Stimulated activated CD4-positive, alpha-beta T cell treated with anti-CD3 and anti-CD28 coated beads, Interleukin-1b, Interleukin-23, amount 100 ng/mL, for 4 hours (primary cell): ENCODE measurements at places on chromosomes 12 and 14.
A peak's percentile ranks its signal among the peaks of the same experiment; 100 is the strongest.

- no peak for DNase-seq
Observed at GRCh38 chr14:67999705-68000384, 180.3 kb downstream of the RAD51B start.

GRCh38 chr12:54360717-54361456 is 3.4 kb downstream of the GPR84 start:
- DNase-seq = peak; percentile 37

DNA sequence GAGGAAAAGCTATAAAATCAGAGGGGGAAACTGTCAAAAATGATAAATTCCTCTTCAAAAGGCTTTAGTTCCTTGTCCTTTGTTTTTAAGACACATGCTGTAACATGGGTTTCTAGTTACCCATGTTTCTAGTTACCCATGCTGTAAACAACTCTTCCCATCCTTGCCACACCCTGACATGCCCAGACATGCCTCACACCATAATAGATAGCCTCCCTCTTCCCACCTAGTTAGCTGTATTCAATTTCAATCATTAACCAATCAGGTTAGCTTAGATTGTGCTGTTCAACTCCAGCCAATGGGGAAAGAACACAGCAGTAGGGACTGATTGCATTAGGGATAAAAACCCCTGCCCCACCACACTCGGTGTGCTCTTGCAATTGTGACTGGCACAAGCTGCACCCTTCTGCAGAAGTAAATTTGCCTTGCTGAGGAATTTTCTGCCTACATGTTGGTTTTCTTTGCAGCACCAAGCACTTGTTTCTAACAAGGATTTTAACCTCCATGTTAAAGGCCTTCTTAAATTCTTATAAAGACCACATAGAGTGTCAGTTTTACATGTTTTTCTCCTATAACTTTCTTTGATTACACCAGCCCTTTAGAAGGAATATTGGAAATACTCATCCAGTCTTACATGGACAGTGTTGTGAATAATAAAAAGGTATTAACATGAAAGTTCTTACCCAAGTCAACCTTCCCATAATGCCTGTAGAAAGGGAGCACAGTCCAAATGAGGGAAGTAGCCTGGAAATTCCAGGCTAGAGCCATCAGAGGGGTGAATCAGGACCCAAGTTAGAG is 32.5 kb upstream of the LALBA start:
- no peak for DNase-seq

GRCh38 chr12:74365178-74365964 is 172.3 kb upstream of the ATXN7L3B start:
- no peak for DNase-seq

- no peak for DNase-seq
Observed at GRCh38 chr12:49206389-49206788, 17.5 kb upstream of the TUBA1A start.

DNA sequence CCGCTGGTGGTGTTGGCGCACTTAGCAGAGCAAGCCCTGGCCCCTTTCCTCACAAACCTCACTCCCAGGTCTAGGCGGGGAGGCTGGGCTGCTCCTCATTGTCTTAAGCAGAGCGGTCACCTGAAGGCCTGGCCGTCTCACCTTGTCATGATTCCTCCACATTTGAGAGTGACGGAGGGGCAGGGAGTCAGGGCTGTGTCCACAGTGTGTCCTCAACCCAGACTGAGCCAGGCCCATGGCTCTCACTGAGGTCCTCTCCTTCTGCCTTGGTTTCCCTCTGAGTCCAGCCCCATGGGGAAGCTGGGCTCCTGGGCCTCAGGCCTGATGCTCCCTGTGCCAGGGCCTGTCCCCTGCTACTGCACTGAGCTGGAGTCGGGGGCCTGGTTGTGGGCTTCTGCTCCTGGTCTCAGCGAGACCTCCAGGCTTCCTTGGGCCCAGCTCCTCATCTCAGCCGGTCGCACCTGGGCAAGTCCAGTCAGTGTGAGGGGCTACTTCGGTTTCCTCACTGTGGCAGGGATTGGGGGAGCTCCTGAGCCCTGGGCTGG is 44.9 kb downstream of the KRT80 start:
- no peak for DNase-seq

DNA sequence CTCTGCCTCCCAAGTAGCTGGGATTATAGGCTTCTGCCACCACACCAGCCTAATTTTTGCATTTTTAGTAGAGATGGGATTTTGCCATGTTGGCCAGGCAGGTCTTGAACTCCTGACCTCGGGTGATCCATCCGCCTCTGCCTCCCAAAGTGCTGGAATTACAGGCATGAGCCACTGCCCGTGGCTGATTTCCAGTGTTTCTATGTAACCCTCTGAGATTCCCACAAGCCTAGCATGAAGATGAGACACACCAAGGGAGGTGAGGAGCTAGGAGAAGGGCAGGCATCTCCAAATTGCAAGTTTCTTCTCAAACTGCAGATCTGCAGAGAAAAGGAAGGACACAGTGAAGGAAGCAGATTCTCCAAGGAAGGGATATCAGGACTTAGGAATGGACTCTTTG is 125.0 kb downstream of the CACNA1C start:
- DNase-seq = no peak

DNA sequence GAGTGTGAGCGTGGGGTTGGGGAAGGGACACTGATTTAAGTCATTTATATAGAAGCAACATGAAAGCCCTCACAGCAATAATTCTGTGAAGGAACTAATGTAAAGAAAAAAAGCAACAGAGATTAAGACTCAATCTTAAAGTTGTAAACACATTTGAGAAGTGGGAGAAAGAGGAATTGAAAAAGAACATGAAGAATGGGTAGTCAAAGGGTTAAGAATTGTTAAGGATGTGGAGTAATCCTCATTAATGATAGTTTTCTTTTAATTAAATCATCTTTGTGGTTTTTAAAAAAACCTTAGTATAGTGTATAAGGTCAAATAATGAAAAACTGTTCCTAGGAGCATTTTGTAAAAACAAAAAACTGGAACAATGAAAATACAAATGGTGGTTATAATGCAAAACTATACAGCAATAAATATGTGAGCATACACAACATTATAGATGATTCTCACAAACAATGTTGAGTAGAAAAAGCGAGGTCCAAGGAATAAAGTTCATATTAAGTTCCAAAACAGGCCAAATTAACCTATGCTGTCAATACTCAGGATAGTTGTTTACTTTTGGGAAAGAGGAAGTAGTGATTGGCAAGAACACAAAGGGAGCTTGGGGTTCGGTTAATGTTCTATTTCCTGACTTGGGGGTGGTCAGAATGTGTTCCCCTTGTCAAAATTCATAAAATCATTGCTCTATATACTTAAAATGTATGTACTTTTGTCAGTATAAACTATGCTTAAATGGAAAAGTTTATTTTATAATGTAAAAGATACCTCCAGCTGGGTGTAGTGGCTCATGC is 120.4 kb upstream of the ATF7IP start:
- DNase-seq = no peak

DNA sequence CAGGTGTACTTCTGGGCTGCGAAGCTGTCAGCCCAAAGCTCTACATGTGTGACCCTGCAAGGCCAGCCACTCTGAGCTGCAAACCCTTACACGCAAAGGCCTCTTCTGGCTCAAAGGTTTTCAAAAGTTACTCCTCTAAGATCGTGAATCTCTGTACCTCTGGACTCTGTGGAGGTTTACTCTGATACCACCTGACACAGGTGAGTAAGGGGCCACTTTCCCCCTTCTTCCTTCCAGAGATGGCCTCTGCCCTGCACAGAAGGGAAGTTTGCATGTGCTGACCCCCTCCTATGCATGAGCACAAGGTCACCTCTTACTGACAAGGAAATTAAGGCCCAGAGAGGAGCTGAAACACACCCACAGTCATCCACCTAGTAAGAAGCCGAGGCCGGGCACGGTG is 14.5 kb downstream of the ITPK1 start:
- DNase-seq = no peak

GRCh38 chr14:55948399-55948798 is 169.8 kb upstream of the PELI2 start:
- DNase-seq = no peak

DNA sequence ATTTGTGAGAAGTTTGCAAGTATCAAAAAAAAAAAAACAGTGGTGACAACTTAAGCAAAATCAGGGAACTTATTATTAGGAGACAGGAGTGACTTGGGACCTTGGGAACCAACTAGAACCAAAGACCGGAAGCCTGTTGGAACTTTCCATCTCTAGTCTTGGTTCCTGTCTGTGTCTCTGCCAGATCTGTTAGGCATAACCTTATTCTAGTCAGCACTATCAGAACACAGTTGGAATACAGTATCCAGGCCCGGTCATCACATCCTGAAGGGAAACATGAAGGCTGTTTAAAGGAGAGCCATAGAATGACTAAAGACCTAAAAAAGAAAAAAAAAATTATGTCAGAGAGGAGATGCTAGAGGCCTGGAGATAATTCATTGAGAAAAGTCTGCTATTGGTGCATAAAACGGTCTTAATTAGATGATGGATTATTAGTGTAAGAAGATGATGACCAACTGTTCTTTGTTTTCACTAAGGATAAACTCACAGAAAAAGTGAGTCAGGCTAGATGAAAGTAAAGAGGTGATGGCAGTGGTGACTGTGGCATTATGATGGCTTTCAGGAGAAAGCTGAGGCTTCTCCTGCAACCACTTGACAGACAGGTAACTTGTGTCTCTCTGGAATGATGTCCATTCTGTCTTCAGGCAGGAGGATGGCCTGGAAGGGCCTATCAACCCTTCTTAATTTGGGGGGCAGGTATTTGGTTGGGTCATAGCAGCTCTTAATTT is 28.2 kb downstream of the DACT1 start:
- DNase-seq = no peak

- DNase-seq = no peak
Observed at GRCh38 chr12:52648012-52648550, 3.9 kb downstream of the KRT2 start.

DNA sequence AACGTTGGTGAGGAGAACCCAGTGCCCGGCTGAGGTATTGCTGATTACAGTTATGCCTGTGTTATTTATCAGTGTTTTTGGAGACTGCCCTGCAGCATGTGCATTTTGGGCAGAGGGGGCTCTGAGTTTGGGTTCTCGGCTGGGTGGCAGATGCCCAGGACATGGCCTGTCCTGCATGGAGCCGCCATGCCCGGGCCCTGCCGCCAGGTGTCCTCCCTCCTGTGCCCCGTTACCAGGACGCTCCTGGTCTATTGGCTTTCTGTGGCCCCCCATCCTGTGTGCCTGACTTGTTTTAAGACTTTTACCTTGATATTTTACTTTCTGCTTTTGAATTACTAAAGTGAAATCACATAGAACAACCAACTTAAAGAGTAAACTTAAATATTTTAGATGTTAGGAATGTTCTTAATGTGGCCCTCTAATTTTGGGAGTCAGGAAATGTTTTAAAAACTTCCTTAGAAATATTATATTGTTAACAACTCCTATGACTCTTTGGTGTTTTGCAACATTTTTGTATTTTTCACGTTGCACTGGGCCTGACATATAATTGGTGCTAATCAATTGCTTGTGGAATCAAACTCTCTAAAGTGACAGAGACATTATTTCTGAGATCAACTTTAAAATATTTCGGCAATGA is 51.8 kb downstream of the PRIMA1 start:
- DNase-seq = no peak

- DNase-seq = no peak
Observed at GRCh38 chr14:94360945-94361565, 27.3 kb downstream of the SERPINA1 start.

- no peak for DNase-seq
Observed at GRCh38 chr12:4383304-4383865, 3.9 kb upstream of the FGF23 start.

DNA sequence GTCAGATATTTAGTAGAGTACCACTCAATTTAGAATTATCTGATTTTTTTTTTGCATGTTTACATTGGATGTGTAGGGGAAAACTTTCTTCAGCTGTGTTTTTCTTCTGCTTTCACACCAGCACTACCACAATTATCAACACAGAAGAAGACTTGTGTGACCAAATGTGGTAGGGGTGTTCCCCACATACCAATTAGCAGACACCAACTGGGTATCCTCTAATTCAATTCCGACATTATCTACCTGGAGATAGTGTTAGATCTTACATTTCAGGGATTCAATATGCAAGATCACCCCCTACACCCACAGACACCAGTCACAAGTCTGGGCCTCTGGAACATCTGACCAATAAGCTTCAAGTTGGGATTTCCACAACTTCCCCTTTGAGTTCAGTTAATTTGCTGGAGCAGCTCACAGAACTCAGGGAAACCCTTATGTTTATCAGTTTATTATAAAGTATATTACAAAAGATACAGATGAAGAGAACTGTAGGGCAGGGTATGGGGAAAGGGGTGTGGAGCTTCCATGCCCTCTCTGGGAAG is 4.1 kb upstream of the KLRG1 start:
- no peak for DNase-seq

- no peak for DNase-seq
Observed at GRCh38 chr14:101086926-101087325, 183.4 kb upstream of the RTL1 start.

GRCh38 chr14:53545217-53545616 is 392.1 kb upstream of the DDHD1 start:
- no peak for DNase-seq

DNA sequence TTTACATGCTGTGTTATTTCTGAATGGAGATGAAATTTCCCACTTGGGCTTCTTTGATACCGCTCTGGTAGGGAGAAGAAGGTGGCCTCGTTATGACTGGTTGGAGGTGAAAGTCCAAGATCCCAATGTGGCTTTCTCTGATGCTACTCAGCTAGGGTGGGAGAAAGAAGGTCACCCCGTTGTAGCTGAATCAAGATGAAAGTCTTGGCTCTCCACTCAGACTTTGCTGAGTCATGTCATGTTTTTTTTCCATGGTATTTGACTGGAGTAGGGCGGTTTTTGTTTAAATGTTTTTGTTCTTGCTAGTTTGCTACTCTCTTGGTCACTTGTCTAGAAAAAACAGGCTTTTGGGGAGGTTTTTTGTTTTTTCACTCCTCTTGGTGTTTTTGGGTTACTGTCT is 2.4 kb upstream of the PDE6H start:
- DNase-seq = no peak

DNA sequence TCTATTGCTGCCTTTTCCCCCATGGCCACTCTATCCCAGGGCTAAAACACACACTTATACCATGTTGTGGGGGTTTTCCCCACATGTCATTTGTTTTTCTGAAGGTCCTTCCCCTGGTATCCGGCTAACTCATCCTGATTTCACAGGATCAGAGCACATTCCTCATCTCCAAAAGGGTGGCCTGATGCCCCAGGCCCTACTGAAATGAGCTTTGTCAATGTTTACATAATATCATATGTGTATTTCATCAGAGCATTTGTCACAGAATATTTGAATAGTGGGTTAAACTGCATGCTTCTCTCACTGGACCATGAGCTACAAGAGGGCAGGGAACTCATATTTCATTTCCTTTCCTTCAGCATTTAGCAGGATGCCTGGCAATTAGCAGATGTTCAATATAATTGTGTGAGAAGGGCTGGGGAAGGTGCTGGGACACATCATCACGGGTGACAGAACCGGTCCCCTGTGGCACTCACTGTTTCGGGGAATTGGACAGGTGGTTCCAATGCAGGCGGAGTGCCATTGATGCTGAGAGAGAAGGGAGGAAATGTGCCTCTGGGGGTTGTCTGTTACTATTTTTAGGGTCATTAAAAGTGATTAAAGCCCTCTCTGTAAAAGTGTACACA is 26.8 kb downstream of the EMP1 start:
- no peak for DNase-seq

GRCh38 chr12:5232291-5232690 is 188.6 kb downstream of the KCNA5 start:
- no peak for DNase-seq
